Pons (tissue), 1 donor: ENCODE measurements at places on chromosomes 2 and 18.

DNA sequence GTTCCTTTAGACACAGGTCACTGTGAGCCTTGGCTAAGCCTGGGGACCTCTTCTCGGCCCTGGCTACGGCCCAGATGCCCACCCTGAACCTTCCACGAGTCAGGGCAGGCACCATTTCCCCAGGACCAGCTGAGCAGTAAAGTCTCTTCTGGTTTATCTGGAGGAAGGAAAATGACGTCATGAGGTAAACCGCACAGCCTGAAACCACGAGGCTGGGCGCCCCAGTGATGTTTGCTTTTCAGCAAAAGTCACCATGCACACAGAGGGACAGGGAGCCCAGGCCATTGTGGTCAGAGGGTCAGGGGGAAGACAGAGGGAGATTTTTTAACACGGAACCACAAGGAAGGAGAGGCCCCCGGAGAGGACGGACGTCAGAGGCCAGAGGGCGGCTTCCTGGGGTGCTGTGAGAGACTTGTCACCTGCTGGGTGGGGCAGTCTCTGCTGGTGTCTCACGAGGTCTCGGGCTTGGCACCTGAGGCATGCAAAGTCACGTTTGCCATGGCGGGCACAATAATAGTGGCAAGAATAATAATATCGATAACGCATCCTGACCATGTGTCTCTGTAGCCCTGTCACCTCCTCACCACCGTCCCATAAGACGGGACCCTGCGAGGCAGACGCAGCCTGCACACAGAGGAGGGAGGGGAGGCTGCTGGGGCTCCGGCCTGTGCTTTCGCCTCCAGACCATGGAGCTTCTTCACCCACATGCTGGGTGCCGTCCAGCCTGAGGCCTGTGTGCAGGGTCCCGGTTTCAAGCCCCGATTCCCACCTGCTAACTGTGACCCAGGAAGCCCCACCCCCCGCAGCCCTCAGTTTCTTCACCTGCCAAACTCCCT, 33.2 kb upstream of the FOSL2 start:
- DNase-seq = peak; percentile 70

DNA sequence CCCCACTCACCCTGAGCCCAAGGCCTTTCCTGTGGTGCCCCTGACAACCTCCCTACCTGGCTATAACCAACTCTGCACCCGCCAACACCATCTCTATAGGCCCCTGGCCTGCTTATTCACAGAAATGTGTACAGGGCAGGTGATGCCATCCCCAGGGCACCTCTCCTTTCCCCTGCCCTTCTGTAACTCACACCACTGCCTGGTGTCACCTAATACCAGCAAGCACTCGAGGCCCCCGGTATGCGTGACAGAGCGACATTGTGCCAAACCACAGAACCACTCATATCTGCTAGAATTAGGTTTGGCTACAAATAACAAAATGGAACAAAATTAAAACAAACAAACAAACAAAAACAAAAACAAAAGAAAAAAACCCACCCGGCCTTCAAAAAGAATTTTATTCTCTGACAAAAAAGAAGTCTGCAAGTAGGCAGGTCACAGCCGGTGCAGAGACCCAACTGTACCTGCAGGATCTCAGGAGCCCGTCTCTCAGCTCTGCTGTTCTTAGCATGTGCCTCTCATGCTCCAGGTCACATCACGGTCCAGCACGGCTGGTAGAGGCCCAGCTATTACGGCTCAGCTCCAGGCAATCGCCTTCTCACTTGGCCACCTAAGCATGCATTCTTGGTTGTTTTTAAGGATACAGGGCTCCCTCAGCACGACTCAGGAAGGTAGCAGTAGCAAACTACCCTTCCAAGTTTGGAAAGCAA, 51.4 kb downstream of the FAM178B start:
- DNase-seq = no peak

DNA sequence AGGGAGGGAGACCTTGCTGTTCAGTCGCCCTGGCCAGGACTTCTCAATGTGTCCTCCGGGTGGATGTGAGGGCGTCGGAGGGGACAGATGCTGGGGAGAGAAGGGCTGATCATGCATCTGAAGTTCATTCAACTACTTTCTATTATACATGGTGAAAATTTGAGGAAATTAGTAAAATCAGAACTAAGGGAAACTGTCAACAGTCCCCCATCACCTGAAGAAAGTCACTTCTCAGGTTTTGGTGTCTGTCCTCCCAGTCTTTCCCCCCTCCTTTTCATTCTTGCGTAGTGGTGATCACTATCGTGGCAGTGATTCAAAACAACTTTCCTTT, 17.4 kb upstream of the ACKR3 start:
- no peak for DNase-seq

DNA sequence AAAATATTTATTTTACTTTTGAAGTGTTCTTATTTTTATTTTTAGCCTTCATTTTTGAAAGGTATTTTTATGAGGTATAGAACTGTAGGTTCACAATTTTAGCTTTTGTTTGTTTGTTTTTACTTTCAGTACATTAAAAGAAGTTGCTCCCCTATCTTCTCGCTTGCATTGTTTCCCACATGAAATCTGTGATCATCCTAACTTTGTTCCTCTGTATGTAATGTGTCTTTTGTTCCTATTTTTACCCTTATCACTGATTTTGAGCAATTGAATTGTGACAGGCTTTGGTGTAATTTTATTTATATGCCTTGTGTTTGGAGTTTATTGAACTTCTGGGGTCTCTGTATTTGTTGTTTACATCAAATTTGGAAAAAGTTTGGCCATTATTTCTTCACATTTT, 77.8 kb upstream of the TMEM87B start:
- DNase-seq = no peak

- no peak for DNase-seq
These were observed 122.5 kb downstream of the TPGS2 start for GRCh38 chr18:36706134-36706881.

GRCh38 chr2:207251022-207251421, 85.3 kb upstream of the KLF7 start:
- no peak for DNase-seq

DNA sequence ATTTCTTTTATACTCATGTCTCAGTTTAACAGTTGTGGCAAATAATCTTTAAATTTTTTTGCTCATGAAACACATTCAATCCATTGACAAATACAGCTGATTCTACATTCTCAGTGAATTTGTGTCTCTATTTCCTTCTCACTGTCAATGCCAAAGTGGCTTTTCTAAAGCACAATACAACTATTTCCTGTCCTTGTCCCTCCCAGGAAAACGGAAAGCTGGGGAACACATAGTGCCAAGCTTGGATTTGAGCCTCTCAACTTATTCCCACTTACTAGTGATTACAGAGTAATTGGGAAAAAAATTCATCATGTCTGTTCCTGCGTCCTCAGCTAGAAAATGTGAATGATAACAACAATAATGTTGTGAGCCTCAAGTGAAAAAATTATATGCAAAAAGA, 899.7 kb upstream of the CDH2 start:
- DNase-seq = no peak

GRCh38 chr2:50401772-50402653, 629.9 kb downstream of the NRXN1 start:
- peak; percentile 83 for DNase-seq

GRCh38 chr18:39489431-39489830, 1923.8 kb upstream of the CELF4 start:
- DNase-seq = no peak

- DNase-seq = no peak
These were observed 68.1 kb downstream of the RMDN2 start for GRCh38 chr2:37993143-37993542.

DNA sequence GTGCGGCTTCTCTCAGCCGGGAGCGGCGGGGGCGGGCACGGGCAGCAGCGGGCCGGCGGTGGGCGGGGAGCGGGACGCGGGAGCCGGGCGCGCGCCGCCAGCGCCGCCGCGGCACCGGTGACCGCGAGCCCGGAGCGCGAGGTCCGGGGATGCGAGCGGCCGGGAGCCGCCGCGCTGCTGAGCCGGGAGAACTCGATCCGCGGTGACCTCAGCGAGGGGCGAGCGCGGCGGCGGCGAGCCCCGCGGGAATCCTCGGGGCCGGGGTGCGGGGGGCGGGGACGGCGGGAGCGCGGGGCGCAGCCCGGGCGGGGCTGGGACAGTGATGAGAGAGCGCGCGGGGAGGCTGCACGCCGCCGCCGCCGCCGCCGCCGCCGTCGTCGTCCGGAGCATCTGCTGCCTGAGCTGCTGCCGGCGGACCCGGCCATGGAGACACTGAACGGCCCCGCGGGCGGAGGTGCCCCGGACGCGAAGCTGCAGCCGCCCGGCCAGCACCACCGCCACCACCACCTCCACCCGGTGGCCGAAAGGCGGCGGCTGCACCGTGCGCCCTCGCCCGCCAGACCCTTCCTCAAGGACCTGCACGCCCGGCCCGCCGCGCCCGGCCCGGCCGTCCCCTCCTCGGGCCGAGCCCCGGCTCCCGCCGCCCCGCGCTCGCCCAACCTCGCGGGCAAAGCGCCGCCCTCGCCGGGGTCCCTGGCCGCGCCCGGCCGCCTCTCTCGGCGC, at the start of gene MTCL1:
Gene MTCL1 (plus strand): TSS at position 319 of the 723 bp plus-strand sequence. CDS start 105 bp downstream, at position 424.
- DNase-seq = no peak

DNA sequence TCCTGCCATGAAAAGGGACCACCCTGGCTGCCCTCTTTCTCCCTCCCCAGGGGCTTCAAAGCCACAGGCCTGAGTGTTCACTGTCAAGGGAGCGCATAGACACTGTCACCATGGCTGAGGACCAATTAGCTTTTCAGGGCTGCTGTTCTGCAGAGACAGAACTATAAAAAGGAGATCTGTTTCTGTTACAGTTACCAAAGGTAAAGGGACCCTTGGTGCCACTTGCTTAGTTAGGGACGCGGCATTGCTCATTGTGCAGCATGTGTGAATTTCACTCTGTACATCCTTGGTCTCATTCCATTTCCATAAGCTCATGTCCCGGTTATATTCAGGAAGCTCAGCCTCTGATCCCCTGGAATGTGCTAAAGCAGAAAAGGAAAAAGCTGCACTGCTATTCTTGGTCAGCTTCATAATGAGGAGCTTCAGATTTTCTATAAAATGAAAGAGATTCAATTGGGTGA, 55.5 kb upstream of the RNF152 start:
- DNase-seq = no peak

DNA sequence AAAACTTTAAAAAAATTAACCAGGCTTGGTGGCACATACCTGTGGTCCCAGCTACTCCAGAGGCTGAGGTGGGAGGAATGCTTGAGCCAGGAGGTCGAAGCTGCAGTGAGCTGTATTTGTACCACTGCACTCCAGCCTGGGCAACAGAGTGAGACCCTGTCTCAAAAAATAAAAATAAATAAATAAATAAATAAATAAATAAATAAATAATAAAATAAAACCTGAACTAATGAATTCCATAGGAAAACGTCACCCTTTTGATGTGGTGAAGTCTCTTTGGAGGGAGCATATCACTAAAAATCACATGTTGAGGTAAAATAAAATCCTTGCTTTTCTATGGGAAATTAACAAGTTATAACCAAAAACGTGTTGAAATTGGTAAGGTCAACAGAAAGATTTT, 29.6 kb upstream of the ITGAV start:
- DNase-seq = no peak

DNA sequence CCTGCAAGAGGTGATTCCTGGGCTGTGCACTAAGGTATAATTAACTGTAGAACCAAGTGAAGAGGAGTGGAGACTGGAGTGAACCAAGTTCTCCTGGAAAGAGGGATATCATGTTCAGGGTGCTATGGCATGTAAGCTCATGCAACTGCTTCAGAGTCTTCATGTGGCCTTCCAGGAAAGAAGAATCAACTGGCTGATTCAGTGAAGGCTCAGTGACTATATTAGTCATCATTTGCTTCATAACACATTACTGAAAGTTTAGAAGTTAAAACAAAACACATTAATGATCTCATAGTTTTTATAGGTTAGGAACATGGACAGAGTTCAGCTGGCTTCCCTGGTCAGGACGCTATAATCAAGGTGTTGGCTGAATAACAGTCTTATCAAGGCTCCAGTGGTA, 1200.8 kb upstream of the GYPC start:
- no peak for DNase-seq

GRCh38 chr2:234840336-234840735, 111.5 kb upstream of the SH3BP4 start:
- peak; percentile 40 for DNase-seq

DNA sequence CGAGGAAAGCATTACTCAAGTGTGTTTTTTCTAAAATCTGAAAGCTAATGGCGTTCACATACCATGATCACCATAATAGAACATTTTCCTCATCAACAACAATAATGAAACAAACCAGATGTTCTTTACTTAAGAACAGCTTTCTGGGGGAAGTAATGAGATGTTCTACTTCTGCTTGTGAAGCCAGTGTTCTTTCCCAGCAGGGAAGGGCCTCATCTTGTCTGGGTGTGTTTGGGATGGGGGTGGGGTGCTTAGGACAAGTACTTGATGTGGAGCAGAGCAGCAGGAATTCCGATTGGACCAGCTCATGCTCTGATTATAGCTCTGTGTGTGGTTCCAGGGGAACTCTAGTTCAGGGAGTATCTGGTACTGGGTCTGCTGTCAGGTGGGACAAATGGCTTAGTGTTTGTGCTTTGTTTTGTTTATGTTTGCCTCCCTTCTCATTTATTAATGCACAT, 163.0 kb upstream of the NOSTRIN start:
- no peak for DNase-seq

- DNase-seq = no peak
These were observed 31.6 kb downstream of the RAB27B start for GRCh38 chr18:54859667-54860421.

DNA sequence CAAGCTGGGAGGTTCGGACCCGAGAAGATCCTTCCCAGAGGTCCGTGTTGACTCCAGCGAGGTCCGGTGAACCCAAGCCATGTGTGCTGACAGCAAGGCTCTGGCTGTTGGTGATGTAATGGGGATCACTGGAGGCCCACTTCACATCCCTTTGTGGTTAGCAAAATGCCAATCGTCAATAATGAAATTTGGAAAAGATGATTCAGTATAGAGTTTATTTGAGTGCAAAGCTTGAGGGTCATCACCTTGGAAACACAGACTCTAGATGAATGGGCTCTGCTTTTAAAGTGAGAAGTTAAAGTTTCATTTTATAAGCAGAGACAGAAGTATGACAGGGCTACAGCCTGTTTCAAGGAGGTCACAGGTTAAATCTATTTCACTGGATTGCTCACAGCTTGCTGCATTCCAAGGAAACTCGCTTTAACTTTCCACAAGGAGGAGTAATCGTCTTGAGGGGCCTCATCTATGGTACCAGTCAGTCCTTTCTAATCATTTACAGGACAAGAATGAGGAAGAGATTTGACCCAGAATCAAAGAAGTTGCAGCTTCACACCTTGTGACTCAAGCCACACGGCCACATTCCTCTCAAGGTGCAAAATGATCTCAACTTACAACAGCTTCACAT, 140.5 kb downstream of the TPO start:
- no peak for DNase-seq

DNA sequence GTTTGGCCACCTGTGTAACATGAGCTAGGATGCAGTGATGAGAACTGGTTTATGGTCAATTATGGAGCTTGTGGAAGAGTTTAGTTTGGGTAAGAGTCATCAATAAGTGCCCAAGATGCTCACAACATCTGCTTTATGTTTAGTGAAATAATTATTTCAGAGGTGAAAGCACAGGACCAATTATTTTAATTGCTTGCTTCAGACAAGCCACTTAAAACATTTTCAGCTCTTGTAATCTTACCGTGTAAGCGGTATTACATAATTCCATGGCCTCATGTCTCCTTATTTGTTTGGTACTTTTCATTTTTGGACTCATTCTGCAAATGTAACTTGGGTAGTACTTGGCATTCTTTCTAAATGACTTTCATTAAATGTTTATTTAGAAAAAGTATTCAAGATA, 5.4 kb downstream of the B3GNT2 start:
- DNase-seq = no peak
